NCI-H2081 treated with DMSO at 0.1 percent for 48 hours (cell line): ENCODE measurements at places on chromosomes 16 and 17.

- DNase-seq = no peak
Observed at GRCh38 chr17:40611840-40612474, 35.7 kb downstream of the SMARCE1 start.

GRCh38 chr17:81084680-81085419, 49.9 kb downstream of the BAIAP2 start:
- no peak for DNase-seq

GRCh38 chr17:3276126-3276525, 22.0 kb downstream of the OR3A1 start:
- DNase-seq = no peak

DNA sequence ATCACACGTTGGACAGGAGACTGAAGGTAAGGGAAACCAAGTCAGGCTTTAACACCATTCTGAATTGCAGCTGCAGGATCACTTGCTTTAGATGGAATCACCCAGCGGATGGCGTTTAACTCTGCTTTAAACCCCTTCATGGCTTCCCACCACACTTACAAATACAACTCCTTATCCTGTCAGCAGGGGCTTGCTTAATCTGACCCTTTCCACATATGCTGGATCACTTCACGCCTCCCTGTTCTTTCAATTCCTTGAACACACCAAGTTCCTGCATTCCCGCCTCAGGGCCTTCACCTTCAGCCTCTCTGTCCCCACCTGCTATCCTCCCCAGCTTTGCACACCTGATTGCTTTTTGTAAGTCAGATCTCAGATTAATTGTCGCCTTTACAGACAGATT, 442.2 kb downstream of the MAF start:
- DNase-seq = no peak

- no peak for DNase-seq
Observed at GRCh38 chr16:31130336-31130891, 5.1 kb downstream of the PRSS8 start.

DNA sequence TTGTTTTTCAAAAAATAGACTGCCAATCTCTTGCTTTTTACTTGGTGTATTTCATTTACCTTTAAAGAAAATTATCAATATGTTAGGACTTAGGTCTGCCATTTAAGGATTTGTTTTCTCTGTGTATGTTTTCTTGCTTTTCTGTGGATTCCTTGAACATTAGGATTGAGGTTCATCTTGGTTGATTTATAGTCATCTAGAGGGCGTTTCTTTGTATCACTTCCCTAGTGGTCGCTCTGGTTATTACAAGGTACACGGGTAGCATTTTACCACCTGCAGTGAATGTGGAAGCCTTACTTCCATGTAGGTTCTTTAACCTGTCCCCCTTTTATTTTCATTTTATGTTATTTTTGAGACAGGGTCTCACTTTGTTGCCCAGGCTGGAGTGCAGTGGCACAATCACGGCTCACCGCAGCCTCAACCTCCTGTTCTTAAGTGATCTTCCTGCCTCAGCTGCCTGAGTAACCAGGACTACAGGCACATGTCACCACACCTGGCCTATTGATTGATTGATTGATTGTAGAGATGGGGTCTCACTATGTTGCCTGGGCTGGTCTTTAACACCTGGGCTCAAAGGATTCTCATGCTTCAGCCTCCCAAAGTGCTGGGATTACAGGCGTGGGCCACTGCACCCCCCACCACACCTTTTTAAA, 35.2 kb upstream of the CBX4 start:
- DNase-seq = no peak

DNA sequence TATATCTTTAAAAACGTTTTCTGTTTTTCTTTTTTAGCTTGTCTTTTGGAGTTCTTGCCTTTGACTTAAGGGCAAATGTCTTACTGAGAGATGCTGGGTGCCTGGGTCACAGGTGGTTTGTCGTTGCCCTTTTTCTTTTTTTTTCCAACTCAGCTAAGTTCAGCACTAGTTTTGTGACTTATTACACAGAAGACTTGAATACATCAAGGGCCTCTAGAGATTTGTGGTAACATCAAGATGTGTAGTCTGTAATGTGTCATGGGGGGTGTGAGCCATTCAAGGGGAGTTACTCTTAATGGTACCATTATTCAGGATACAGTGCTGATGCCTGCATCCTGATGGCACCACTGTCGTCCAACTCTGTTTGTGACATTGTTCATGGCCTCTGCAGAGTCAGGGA, 95.1 kb downstream of the PRKCA start:
- no peak for DNase-seq

GRCh38 chr17:49515196-49515770, 20.2 kb downstream of the NGFR start:
- no peak for DNase-seq

GRCh38 chr17:36590082-36590481, 1.6 kb upstream of the DHRS11 start:
- DNase-seq = no peak

DNA sequence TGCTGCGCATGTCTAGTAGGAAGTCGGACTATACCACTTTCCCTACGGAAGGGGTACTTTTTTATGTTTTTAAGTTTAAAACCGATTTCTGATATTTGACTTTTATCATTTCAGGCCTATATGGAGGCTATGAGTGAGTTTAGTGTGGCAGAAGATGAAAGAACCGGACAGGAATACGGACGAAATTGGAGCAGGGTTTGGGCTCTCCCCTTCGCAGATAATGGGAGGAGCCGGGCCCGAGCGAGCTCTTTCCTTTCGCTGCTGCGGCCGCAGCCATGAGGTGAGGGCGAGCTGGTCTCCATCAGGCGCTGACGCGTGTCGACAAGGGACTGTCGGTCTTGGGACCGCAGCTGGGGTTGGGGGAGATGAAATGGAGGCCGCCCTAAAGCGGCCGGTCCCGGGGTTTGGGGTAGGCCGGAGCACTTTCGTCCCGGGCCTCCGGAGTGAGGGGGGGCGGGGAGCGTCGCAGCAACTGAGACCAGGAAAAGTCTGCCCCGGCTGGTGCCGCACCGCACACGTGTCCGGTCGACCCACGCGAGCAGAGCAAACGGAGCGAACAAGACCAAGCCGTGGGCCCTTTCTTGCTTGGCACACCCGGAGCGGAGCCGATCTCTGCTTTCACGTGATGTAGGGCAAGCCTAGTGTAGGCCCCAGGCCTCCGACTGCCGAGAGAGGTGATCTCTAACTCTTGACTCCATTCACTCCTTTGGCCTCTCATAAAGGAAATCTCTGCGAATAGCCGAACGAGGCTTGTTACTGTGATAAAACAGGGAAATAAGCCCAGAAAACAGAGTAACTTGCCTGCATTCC, at the start of gene RPL19:
RPL19 (plus strand) TSS at position 214 of the 810 bp plus-strand sequence; CDS start at position 276, 62 bp downstream.
- peak; percentile 87 for DNase-seq

DNA sequence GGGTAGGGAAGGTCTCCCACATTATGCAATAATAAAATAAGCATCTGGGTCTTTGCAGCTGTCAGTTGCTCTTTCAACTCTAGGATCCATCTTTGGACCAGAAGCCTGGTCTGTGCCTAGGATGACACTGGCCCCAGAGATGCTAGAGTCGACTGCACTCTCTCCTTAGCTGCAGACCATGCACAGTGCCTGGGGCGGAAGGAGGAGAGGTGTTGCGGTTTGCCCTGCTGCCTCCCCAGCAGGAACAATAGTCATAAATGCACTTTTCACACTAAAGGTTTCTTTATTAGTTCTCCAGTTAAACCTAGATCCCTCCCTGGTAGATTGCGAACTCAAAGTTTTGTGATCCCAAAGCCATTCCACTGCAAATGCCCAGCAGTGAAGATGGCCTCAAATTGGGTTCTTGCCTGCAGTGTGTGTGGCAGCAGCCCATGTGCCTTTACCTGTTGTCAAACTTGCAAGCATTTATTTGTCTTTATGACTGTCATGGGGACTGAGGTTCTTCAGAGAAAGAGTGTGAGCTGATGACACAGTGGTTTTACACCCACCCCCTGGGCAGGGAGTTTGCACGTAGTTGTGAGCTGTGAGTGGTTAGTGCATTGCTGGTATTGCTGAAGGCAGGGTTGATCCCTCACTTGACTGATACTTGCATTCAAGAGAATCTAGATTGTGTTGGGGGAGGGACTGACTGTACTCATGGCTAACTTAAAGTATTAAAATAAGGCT, 10.3 kb downstream of the ATXN1L start:
- no peak for DNase-seq

DNA sequence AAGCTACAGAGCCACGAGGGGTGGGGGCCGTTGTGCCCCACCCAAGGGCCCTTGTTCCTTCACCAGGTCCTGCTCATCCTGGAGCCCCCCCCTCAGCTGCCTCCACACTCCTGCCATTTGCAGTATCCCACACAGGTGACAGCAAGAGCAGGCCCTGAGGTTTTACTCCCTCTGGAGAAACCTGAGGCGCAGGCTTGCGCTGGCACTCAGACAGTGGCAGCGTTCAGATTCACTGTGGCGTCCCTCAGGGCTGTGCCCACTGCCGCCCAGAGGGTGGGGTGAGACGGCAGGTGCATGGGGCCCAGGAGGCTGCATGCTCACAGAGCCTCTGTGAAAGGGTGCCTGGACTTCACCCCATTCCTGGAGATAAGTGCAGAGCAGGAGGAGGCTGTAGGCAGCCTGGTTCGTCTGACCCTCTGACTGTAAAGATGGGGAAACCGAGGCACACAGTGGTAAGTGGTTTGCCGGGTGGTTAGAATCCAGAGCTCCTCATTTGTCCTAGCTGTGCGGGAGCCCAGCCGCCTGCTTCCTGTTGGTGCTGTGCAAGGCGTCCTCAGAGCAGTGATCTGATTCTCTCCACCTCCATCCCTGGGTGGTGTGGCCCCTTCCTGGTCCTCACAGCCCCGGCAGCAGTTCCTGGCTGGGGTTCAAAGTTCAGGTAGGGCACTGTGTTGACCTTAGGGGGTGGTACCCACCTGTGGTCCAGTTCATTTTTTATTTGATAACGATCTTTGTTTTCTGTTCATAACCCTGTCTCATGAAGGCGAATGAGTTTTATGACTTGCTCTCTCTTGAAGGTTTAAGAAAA, 1.6 kb downstream of the SPIRE2 start:
- no peak for DNase-seq

- DNase-seq = no peak
Observed at GRCh38 chr17:82281502-82282238, 8.2 kb upstream of the CSNK1D start.

DNA sequence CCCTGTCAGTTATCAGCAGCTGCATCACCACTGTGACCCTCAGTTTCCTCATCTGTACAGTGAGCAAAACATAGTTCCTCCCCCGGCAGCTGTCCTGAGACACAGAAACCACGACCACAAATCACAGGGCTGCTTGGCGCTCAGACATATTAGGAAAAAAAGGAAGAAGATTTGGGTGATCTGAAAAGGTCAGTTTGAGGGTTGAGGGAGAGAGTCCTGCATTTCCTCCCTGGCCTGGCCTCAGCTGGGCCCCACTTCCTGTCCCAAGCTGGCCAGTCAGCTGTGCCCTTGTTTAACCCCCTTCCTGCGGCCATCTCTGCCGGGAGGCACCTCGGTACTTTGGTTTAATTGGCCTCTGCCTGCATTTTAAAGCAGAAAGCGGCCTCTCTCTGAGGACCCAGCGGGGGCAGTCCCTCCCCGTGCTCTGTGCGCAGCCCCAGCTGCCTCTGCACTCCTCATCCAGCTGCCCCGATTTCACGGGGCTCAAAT, 24.0 kb upstream of the CIBAR2 start:
- DNase-seq = no peak

- DNase-seq = no peak
Observed at GRCh38 chr17:79776376-79777119, 1.4 kb upstream of the CBX2 start.

DNA sequence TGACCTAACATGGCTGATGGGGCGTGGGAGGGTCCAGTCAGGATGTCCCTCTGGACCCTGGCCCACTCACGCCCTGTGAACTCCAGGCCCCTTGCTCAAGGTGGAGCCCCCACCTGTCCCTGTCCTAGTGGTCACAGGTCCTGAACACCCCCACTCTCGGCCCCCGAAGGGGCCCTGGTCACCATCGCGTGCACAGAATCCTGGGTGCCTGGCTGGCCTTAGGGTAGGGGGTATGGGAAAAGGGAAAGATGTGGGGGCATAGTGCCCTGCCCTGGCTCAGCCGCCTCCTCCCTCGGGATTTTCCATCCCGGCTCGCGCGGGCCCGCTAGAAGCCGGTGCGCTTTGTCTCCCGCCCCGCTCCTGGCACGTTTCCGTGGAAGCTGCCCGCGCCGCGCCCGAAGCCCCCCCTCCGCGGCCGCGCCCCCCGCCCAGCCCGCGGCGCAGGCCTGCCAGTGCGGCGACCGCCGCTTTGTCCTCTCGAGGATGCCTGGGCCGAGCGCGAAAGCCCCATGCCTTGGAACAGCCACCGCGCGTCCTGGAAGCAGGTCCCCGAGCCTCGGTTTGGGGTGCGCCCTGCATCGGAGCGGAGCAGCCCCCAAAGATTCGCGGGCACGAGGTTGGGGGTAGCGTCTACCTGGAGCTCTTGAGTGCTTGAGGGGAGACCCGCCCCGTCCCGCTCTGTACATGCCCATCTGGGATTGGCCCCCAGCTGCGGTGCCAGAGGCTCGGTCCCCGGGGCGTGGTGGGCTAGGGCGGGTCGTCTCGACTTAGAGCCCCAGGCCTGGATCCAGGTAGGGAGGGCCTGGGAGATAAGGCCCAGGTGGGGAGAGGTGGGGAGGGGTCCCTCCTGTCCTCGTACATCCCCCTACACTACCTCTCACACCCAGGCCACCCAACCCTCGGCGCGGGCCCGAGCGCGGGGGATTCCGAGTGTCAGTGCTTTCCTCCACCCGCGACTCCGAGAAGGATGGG, 1.3 kb downstream of the SMPD3 start:
- no peak for DNase-seq

DNA sequence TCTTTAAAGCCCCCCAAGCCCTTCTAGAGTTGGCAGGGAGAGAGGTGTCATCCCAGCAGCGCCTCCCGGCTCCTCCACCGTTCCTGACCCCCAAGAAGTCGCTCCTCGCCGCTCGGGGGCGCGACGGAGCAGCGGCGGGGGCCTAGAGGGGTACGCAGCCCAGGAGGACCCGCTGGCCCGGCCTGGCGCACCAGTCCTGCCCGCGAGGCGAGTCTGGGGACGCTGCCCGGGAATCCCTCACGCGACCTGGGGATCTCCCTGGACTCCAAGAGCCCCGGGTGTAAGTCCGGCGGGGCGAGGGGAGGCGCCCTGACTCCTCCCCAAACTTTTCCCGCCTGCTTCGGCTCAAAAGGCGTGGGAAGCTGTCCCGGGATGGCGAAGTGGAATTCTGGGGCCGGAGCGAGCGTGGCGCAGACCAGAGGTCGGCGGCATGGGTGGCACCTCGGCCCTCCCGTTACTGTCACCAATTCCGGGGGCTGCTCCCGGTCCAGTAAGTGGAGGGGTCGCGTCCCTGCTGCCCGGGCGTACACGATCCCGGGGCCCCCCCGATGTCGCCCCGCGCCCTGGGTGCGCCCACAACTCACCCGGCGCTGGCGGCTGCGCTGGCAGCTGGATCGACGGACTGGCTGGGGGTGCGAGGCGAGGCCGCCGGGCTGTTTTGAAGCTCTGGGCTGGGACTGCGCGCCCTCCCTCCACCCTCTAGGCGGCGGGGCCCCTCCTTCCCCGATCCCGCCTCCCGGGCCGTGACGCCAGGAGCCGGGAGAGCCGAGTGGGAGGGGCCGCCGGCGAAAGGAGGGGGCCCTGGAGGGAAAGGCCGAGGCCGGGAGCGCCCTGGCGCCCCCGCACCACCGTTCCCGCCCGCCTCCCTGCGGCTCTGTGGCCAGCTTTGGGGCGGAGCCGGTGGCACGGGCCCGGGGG, at the start of gene EMP2:
EMP2 (minus strand) TSS at position 634 of the 918 bp plus-strand sequence. CDS start 32,981 bp downstream, outside the sequence.
- no peak for DNase-seq

DNA sequence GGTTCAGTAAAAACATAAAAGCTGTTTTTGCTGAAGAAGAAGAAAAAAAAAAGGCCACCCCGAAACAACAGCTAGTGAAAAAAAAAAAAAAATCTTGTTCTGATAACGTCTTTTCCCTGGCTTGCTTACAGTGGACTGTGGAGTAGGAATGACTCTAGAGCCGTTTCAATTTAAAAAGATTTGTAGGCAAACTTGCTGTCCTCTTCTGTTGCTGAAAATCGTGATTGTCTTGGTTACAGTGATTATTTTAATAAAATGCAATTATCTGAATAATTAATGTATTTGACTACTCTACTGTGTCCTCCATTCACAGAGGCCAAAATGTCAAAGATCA, 190.6 kb upstream of the TBX2 start:
- DNase-seq = no peak
